ENCODE measurements at places on chromosomes 3 and 15.

DNA sequence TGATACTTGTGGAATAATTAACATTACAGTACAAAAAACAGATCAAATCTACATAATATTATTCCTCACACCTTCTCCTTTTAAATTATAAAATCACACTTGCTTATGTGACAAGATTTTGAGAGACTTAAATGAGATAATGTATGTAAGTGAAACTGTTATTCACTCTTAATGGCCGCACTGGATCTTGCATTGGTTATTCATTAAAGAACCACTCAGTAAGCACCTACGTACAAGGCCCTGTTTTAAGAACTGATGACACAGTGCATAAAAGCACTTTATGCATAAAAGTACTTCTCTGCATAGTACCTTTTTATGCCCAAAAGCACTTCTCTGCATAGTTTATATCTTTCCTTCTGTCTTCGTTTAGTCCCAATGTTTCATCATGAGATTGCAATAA, 172.1 kb downstream of the GOLGA6L6 start:
- no peak for DNase-seq

DNA sequence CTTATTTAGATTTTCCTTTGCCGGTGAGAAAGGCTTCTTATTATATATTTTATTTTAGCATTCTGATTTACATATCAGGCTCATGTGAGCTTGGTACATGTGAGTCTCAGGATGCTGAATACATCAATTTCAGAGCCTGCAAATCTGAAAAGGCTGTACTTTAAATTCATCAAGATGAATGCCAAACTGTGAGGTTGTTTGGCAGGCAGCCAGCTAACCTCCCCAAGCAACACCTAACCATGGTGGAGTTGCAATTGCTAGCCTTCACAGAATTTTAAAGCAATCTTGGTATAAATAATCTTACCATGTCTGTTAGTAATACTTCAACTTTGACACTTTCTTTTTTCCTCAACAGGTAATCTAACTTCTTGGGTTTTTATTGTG, 252.5 kb downstream of the CDIN1 start:
- no peak for DNase-seq

GRCh38 chr3:183764847-183765731, 60.3 kb downstream of the MAP6D1 start:
- peak; percentile 88 for DNase-seq

- DNase-seq: no peak
Measured at GRCh38 chr15:96374499-96374898, 44.0 kb downstream of the NR2F2 start.

GRCh38 chr3:116288485-116288884, 156.8 kb downstream of the LSAMP start:
- DNase-seq: no peak

GRCh38 chr3:165895919-165896318, 58.7 kb upstream of the BCHE start:
- DNase-seq: no peak

DNA sequence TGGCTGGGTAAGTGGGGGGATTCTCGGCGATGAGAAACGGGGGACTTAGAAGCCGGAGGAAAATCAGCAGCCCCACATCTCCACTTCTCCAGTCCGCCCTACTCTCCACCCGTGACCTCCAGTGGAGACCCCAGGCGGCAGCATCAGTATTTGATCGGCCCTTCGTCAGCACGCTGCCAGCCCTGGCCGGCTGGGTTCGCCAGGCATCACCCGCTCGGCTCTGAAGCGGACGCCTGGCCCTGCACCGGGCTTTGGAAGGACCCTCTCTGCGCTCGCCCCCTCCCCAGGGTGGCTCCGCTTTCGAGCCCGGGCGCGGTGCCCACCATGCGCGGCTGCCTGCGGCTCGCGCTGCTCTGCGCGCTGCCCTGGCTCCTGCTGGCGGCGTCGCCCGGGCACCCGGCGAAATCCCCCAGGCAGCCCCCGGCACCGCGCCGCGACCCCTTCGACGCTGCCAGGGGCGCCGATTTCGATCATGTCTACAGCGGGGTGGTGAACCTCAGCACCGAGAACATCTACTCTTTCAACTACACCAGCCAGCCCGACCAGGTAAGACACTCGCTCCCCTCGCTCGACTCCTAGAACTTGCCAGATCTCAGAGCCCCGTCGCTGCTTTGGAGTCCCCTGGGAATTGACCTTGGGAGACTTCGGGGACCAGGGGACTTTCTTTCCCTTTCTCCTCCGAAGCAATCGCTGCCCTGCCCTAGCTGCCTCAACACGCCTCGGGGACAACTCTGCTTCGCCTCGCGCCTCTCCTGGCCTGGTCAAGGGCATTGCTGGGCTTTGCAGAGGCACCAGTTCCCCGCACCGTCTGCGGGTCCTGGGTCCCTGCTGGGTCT, 561 bp downstream of the SIDT1 start:
- no peak for DNase-seq

GRCh38 chr3:15326037-15326436, 6.3 kb downstream of the SH3BP5 start:
- DNase-seq: no peak

- no peak for DNase-seq
Measured at GRCh38 chr3:194543550-194543949, 56.7 kb upstream of the ATP13A3 start.

DNA sequence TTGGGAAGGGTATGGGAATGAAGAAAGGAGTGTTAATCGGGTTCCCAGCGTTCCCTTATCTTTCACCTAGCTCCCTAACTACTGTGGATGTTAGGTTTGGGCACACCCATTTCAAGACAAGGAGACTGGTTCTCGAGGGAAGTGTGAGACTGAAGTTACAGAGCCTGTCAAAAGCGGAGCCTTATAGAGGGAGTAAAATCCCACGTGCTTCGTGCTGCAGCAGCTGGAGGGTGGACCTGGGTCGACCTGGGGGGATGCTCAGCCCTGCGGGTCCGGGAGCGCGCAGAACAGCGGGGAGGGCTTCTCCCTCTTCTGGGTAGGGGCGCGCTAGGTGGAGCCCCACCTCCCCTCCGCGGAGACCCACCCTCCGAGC, 314 bp upstream of the TMED3 start:
- no peak for DNase-seq
